NCI-H2029 (cell line): ENCODE measurements at places on chromosomes 7 and 10.

- DNase-seq, result no peak
These were observed 19.6 kb upstream of the SCIN start for GRCh38 chr7:12550956-12551355.

- no peak for DNase-seq
These were observed 9.8 kb upstream of the SEMA3D start for GRCh38 chr7:85196696-85197095.

DNA sequence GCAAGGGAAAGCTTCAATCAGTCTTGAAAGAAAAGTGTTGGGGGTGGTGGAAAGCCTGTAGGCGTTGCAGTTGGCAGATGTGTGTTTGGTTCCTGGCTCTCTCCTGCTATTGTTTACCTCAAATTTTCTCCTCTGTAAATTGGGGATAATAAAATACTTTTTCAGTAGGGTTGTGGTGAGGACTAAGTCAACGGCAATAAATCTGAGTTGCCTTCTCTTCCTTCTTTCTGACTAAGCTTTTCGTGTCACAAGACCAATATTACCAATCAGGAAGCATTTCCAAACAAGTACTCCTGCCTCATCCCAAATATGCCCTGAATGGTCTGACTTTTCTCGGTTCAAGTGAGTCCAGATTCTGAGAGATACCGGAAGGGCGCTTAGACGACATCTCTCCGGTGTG, 54.0 kb downstream of the CREB5 start:
- DNase-seq, result no peak

GRCh38 chr7:140526787-140527664, 47.7 kb upstream of the MKRN1 start:
- DNase-seq, result no peak

DNA sequence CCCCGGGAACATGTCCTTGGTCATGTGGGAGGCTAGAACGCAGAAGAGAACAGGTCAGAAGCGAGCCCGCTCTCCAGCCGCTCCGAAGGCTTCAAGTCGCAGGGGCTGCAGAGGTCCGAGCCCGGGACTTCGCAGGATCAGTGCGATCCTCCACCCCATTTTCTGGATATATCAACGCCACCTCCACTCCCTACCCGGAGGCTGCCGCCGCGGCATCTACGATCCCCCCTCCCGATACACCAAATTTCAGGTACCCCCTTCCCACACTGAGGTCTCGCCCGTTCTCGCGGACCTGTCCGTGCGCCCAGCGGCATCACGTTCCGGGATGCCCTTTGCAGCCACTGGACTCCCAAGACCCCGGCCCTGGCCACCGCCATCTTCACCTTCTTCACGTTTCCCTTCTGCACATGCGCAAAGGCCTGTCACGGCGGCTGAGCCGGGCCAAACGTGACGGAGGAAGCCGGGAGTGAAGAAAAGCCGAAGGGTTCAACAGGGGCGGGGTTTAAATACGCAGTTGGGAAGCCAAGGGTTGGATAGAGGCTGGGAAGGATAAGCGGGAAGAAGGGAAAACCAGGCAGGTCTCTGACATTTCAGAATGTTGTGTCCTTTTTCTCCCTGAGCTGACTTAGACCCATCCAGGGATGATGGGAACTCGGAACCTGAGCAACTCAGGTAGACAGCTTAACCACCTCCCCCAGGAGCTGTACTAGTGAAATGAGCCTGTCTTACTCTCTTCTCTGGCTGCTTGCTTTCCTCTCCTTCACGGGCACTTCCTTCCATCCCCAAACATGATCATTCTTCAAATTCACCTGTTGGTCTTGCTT, at the start of gene NDUFB8:
Gene NDUFB8, minus strand, starts transcription at position 397 of the 824 bp plus-strand sequence. Its CDS starts 20 bp downstream, at position 377.
- peak; percentile 31 for DNase-seq
